ENCODE measurements at places on chromosomes 2 and 18. TPM values are rescaled to one million over a fixed set of nuclear protein-coding genes. Genes with fewer than 3 reads are reported as not detected.
A peak's percentile ranks its signal among the peaks of the same experiment; 100 is the strongest.

The GPR55 gene
- total RNA-seq: 0.12 TPM

The LAMA3 gene
- total RNA-seq: 42.5 TPM

The ZFP36L2 gene
- 141 TPM for total RNA-seq

The RTP5 gene
- total RNA-seq: not detected

The TDRD15 gene
- not detected for total RNA-seq

The NGEF gene
- 1.9 TPM for total RNA-seq

The LHCGR gene
- total RNA-seq: 0.96 TPM

DNA sequence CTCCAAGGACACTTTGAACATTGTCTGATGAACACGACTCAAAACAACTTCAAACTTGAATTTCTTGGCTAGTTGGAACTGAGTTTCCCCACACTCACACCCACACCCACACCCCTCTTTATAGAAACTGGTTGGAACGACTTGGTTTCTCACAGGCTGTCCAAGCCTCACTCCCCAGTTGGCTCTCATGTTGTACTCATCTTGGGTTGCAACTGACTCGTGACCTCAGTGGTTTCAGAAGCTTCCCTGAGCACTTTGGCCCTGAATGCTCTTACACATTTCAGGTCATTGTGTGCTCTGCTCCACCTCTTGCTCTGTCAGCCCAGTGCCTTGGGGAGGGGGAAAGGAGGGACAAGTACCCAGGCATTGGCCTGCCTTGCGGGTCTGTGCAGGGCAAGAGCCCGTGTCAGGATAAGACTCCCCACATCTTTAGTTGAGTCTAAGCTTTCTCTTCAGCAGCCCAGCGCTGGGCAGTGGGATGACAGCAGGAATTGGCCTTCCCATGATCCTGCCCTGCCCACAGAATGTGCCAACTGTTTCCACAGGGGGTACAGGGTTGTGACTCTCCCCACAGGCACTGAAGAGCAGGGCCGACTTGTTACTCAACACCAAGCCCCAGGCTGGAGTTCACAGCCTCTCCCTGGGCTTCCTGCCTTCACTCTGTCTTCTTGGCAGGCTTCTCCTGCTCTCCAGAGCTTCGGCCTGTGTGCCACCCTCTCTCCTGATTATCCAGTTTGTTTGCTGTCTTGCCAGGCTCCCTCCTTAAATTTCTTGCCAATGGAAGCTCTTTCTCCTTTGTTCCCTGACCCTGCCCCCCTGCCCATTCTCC is 104.6 kb downstream of the RTN4 start:
- DNase-seq: peak; percentile 24

- DNase-seq: no peak
Measured at GRCh38 chr18:9638886-9639285, 24.5 kb upstream of the PPP4R1 start.

DNA sequence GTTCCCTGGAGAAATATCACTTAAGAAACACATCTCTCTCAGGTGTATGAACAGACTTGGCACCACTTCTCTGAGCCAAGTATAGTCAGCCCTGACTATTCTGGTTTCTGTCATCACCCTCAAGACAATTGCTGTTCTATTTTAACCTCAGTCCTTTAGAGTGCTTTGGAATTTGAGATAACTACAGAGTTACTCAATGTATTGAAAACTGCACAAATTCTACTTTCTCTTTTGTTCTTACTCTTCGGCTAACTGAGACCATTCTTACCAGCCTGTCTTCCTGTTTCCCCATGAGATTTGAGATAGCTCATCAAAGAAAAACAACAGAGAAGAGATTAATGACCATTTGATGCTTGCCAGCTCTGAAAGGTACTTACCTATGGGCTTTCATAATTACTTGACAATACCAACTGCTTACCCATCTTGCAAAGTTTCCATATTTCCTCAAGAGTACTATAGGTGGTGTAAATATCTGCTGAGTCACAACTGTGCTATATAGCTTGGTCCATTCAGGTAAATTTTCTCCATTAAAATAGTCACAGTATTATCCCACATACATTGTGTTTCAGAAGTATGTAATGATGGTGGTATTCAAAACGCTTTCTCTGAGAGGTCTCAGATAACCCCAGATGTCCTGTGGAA is 467.5 kb upstream of the CHST9 start:
- no peak for DNase-seq

- no peak for DNase-seq
Measured at GRCh38 chr2:1492711-1493430, 79.6 kb downstream of the TPO start.

- no peak for DNase-seq
Measured at GRCh38 chr2:237509151-237509550, 22.1 kb downstream of the MLPH start.

- DNase-seq: no peak
Measured at GRCh38 chr2:165572151-165572550, 102.7 kb downstream of the CSRNP3 start.

DNA sequence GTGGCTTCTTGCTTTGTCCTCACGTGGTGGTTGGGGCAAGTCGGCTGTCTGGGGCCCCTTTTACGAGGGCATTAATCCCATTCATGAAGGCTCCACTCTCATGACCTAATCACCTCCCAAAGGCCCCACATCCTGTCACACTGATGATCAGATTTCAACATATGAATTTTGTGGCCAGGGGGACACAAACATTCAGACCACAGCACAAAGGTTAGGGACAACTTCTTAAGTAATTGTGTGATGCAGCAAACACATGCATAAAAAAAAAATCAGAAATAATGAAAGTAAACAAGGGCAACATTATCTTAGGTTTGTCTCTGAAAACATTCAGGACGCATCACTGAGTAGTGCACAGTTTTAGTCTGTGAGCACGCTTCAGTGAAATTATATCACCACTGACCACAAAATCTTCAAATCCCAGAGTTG is 54.2 kb upstream of the FRZB start:
- no peak for DNase-seq

DNA sequence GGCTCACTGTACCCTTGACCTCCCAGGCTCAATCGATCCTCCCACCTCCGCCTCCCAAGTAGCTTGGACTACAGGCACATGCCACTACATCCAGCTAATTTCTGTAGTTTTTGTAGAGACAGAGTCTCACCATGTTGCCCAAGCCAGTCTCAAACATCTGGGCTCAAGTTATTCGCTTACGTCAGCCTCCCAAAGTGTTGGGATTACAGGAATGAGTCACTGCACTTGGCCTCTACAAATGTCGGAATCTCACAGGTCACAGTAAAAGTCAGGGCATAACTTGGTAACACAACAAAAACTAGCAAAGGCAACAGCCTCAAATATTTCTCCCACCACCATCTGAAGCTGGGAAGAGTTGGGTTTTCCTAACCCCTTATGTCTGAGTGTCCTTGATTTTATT is 25.3 kb downstream of the SCG2 start:
- no peak for DNase-seq

DNA sequence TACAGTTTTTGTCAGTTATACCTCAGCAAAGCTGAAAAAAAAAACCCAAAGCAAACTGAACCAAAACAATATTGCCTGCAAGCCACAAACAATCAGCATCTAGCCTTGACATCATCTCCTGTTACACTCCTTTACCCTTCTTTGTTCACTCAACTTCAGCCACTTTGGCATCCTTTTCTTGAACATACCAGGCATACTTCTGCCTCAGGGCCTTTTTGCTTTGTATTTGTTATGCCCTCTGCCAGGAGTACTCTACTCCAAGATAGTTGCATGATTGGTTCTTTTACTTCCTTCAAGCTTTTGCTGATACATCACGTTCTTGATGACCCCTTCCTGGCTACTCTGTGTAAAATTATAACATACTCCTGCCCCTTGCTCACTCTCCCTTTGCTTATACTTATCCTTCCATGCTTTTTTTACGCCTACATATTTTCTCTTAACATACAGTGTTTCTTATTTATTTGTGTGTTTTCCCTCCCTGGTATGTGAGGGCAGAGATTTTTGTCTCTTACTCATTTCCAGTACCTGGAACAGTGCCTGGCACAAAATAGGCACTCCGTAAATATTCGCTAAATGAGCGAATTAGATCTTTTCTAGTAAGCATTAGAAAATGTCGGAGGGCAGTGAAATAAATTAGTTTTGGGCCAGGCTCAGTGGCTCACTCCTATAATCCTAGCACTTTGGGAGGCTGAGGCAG is 12.7 kb downstream of the ABI2 start:
- no peak for DNase-seq

DNA sequence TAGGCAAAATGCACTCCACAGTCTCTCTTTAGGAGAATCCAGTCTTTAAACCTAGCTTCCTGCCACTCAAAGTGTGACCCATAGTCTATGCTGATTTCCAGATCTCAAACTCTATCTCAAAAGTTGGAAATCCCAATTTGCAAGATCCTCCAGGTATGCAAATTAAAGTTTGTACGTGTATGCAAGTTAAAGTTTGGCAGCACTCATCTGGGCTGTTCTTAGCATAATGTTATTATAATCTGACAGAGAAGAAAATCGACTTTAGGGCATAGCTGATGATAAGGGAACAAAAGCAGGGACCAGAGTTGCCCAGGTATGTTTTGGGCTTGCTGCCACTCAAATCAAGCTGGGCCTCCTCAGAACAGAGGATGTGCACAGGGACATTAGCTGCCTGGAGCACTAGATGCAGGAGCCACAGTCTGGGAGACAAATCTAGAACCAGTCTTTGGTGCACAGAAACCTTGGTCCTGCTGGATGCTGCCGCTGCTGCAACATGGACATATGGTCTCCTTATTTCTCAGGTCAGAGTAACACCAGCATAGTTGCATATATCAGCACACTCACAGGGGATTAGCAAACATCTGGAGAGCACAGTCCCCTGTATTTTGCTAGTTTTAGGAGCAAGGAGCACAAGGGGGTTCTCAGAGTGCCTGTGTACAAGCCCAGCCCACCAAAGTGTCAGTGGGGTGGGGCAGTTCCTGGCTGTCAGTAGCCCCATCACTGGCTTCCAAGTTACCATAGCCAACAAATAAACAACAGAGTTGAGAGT is 242.6 kb downstream of the TTC32 start:
- DNase-seq: no peak

DNA sequence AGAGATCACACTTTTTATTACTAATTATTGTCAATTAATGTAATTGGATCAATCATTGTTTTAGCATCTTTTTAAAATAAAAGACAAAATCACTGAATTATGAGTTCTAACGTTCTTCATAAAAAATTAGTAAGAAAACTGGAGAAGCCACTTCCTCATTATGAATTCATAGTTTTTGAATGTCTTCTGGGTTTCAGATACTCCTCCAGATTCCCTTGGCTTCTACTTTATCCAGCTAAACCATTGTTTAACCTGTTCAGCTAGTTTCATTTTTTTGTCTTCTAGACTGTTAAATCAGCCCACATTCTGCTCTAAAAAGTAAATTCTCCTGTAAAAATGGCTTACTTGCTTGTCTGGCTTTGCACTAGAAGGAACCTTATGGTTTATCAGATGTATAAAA is 753.4 kb upstream of the ACVR2A start:
- no peak for DNase-seq

GRCh38 chr2:16960579-16960978 is 294.9 kb upstream of the CYRIA start:
- no peak for DNase-seq

- DNase-seq: no peak
Measured at GRCh38 chr2:237702441-237703391, 75.3 kb downstream of the LRRFIP1 start.

DNA sequence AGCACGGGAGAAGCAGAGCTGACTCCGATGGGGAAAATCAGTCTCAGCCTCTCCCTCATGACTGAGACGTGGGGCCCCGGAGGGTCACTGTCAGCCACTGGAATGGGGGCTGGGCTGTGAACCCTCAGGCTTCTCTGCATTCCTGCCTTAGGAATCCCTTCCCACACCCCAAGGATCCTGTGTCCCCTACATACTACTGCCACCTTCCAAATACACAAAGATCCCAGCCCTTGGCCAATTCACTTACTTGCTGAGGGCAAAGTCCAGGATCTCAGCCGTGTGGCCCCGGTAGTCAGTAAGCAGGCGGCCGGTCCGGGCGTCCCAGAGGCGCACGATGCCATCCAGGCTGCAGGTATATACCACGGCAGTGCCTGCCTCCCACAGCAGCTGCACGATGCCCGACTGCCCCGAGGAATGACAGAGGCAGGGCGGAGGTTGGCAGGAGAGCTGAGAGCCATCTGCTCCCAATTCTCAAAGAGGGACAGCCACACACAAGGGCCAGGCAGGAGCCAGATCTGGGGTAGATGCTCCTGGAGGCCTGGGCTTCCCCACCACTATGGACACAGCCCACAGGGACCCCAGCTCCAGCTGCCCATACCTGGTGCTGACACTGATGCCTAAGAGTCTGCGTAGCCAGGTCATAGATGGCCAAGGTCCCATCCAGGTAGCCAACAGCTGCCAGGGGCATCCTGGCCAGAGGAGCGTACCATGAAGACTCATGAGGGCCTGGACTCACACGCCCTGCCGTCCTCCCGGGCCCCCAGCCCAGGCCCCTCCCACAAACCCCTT is 4.2 kb downstream of the GPBAR1 start:
- no peak for DNase-seq

DNA sequence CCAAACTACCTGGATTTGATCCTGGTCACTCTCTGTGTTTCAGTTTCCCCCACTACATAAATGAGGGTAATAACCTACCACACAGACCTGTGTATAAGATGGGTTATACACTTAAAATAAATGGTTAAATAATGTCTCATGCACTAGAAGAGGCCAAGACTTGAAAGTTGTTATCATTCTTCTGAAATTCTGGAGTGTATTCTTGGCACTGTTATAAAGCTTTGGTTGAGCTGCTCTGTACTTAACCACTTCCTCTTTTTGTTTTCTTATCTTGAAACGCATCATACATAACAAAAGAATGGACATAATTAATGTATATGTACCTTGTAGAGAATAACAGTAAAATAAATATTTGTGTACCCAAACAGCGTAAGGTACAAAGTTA is 281.0 kb downstream of the AFF3 start:
- DNase-seq: no peak

- DNase-seq: no peak
Measured at GRCh38 chr2:174013315-174013751, 48.2 kb upstream of the SP3 start.

DNA sequence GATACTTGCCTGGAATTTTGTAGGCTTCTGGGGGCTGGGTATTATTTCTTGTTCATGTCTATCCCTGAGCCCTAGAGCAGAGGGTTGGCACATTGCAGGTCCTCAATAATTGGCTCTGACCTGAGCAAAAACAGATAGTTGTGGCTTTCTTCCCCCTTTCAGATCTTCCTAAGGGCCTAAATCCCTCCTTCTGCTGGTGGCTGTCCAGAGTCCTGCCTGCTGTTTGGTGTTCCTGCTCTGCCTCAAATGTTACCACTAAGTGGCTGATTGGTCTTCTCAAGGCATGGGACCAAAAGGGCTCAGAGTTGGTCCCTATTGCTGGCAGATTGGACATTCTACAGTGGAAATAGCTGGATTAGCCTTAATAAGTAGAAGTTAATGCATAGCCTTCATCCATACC is 1.1 kb upstream of the CRYGB start:
- DNase-seq: no peak

GRCh38 chr2:84966731-84967130 is 4.2 kb upstream of the KCMF1 start:
- no peak for DNase-seq
